ENCODE measurements at places on chromosomes 6 and 20.

- DNase-seq, result peak; percentile 86
Measured at GRCh38 chr6:69584536-69584912, 212.3 kb downstream of the LMBRD1 start.

GRCh38 chr6:155309150-155309549, 5.1 kb downstream of the TFB1M start:
- DNase-seq, result no peak

DNA sequence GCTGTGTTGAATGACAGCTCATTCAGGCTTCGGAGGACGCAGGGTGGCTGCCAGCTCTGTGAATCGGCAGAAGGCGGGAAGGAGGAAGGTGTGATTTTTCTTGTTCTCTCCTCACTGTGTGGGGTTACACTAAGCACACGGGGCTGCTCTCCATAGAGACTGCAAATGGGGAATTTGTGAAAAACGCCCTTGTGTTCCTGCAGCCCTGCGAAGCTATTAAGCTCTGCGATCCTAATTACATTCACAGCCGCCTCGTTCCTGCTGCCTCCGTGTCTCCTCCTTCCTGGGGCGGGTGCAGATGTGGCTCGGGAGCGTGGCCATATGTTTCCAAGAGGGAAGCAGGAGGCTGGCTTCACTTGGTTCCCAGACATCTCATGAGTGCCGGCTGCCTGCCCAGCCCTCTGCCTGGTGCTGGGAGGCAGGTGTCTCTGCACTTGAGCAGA, 124.0 kb downstream of the TOX2 start:
- no peak for DNase-seq

DNA sequence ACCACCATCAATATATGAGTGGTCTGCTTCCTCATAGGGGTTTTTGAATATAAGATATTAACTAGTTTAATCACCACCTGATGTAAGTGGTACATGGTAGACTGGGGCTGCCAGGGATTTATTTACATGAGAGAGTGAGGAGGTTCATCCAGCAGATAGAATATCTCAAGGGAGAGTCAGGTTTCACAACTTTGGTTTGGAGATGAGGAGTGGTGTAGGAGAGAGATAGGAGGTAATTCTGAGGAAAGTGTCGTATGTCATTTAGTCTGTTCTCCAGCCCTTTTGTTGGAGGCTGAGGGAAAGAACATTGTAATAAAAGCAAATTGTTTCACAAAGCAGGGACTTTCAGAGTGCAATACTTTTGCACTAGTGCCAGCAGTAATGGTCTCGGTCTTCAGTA, 16.8 kb downstream of the L3MBTL3 start:
- no peak for DNase-seq

- DNase-seq, result no peak
Measured at GRCh38 chr20:40706977-40707582, 18.0 kb upstream of the MAFB start.
